ENCODE measurements at places on chromosomes 3 and 15.

DNA sequence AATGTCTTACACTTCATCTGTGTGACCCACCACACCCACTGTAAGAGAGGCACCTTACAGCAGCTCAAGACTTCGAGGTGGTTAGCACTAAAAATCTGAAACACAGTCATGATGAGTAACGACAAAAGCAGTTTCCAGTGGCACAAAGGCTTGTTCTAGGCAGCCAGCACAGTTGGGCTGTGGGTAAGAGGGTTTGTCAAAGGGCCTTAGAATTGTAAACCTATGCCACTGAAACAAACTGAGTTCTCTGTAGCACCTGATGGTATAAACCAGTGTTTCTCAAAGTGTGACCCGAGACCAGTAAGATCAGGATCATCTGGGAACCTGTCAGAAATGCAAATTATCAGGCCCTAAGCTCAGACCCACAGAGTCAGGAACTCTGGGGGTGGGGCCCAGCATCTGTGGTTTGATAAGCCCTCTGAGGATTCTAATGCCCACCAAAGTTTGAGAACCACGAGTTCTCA lies 36.5 kb downstream of the DAPK2 start:
- DNase-seq: no peak

GRCh38 chr3:145776782-145777408 lies 384.1 kb downstream of the PLOD2 start:
- DNase-seq: no peak

GRCh38 chr15:96107916-96108315 lies 222.6 kb upstream of the NR2F2 start:
- no peak for DNase-seq

DNA sequence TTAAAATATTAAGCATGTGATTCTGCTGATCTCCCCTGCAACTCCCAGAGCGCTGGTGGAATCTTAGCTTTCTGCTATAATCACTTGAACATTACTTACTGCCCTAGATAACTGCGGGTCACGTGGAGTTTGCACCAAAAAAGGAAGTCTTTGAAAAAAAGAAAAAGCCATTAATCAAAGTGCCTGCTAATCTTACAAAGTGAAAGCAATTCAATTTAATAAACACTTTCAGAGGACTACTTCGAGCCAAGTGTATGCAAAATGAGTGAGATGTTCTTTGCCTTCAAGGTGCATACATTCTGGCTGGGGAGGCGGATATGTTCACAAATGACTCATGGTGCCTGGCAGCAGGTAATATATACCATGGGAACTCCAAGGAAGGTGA lies 109.9 kb upstream of the GAP43 start:
- no peak for DNase-seq

DNA sequence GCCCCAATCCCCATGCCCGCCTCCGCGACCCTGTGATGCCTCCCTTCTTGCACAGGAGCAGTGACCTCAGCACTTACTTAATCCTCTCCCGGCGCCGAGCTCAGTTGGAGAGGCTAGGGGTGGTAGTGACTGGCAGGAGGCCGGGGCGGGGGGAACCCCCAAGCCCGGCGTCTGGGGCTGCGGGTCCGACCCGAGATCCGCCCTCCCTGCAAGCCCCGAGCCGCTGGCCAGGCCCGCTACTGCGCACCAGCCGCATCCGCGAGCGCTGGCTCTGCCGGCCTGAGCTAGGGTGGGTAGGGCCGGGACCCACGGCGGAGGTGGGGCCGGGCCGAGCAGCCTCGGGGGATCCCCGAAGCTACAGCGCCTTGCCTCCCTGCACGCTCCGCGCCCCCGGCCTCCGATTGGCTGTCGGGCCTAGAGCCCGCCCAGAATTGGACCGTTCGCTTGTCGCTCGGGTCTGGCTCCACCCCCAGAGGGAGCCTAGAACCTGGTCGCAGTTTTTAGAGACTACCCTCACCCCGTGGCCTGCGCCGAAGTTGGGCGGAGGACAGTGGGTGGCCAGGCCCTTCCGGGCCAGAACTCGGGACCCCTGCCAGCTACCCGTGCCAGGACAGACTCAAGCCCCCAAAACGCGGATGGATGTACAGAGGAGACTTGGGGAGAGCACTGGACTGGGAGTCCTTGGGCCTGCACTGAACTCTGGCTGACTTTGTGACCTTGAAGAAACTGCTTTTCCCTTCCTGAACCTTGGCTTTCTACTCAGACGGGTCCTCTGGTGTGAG lies at the start of gene C3orf18:
TSS of gene C3orf18 (minus strand) at position 362 of the 782 bp plus-strand sequence. CDS start 2,048 bp downstream, outside the sequence.
- peak; percentile 91 for DNase-seq

DNA sequence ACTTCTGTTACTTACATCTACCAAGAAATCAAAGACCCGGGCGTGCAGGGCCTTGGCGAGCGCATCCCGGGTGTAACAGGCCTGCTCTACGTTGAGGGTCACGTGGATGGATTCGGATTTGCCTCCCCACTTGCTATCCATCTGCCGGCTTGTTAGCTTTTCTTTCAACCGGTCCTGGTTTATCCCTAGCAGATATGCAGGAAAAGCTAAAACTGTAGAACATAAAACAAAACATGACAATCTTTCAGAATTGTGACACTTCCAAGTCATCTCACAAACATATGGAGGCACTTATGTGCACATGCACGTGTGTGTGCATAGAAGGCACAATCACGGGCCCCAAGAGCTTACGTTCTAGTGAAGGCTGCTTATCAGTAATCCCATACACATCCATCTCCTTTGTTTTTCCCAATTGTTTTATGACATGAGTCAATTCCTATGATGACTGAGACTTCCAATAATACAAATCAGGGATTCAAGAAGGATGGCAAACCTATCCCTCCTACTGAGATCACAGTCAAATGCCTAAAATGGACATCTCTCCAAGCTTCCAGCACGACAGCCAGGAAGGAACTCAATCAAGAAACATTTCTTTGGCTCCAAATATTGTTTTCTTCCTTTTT lies 11.3 kb downstream of the LDHAL6B start:
- DNase-seq: no peak

- peak; percentile 55 for DNase-seq
These were observed 3.5 kb upstream of the MUC4 start for GRCh38 chr3:195815169-195815771.

- no peak for DNase-seq
These were observed 155.9 kb upstream of the FEZF2 start for GRCh38 chr3:62529230-62529629.

DNA sequence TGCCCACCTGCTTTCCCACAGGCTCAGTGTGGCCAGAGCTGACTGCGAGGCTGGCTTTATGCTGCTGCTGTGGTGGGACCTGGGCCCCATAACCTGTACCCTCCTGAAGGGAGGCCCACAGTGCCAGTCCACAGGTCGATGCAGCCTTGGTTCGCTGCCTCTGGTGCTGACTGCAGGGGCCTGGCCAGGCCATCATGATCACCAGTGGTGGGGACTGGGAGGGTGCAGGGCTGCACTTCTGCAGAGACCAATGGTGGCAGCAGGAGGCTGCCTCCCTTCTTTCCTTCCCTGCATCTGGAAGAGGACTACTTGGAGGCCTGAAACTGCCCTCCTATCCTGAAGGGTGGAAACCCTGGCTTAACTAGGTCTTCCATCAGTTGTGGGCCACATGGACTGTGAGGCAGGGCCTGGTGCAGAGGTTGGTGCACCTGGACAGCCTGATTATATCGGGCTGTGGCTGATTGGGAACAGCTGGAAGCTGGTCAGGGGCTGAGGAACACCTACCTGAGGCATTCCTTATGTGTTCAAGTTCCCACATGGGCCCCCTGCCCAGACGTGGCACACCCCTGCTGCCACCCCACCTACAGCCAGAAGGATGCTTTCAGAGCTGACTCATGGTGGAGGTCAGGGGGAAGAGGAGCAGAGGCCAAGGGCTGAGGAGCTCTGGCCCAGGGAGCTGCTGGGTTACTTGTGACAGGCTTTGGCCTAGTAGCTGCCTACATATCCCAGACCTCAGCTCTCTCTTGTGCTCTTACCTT lies 29.8 kb downstream of the POMGNT2 start:
- DNase-seq: no peak

DNA sequence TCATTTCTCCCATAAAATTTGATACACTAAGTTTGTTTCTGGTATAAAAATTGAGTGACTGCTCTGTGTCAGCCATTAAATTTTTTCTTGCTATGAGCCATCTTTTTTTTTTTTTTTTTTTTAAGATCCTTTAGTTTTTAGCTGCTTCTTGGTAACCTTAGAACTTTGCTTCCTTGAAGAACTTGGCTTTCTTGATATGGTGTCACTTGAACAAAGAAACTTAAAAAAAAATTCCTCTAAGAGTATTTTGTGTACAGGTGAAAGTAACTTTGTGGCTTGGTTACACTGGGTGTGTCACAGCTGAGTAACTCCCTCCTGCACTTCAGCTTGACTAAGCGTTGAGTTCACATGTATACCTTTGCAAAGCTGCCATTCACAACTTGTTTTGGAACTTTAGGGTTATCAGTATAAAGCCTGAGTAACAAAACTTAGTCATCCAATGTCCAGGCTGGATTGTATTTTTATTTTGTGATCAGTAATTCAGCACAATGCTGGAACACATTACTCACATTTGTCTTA lies 6.5 kb downstream of the CHD2 start:
- DNase-seq: no peak

DNA sequence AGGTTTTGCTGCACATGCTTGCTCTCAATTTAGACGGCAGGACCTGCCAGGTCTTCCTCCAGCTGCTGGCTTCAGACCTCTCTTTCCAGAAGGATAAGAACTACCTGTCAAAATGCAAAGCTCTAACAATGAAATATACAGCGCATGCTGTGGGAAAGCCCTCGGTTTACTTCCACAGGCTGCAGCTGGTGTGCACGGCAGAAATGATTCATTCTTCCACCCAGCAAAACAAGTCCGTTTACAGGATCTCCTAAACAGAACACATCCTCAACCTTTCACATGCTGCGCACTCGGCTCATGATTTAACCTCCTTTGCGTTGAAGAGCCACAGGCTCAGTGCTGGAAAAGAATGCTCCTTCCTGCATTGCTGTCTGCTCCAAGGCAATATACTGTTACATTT lies 92.4 kb upstream of the WNT5A start:
- no peak for DNase-seq

DNA sequence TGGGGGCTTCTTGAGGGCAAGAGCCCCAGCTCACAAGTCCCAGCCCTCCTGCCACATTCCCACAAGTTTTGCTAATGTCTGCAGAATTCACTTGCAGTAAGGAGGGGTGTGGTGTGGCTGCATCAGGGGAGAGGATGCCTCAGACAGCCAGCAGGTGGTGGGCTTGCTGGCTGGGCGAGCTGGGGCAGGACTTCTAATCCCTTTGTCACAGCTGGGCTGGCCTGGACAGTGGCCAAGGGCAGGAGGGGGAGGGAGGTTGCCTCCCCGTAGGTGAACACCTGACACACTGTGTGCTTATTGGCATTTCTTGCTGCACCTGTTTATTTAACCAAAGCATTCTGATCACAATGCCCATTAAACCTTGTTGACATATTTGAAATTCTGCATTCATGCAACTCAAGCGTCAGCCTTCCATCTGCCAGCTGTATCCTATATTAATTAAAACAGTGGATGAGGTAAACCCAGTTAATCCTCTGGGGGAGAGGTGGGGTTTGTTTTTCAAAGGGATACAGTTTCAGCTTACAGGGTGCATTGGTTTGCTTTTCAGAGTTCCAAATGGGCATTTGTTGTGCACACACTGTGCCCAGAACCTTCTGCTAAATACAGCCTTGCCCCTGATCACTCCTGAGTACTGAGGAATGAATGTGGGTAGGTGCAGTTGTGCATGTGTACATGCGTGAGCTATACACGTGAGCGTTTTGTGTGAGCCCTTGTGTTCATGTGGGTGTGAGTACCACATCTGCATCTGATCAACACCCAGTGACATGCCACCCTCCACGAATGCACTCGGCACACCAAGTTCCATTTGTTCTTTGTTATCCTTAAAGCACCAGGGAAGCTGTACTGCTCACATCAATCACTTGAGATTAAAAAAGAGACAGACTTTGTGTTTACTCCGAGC lies 268.7 kb downstream of the XXYLT1 start:
- DNase-seq: no peak

DNA sequence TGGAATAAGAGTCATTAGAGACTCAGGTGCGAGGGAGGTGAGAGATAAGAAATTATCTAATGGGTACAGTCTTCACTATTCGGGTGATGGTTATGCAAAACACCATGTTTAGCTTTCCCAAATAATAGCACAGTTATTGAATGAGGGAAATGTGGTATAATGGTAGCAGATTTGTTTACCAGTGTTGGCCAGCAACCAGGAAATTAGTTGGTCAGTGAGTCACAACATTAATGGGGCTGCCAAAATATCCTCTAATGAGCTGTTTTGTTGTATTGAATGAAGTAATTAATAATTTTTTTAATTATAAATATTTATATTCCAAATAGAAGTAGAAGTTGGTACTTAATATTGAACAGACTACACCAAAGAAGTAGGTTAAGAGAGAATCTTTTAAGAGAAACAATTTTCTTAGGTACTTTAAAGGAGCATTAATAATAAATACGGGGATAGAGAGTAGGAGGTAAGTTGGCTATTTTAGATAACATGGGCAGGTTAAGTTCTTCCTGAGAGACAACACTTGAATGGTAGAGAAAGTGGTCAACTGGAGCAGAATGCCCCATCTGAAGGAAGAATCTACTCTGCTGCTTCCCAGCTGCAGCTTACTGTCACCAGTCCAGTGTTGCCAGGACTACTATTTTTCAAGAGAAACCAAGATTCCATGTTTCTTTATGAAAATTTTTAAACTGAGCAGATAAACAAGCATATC lies 218.8 kb downstream of the UBE2E2 start:
- no peak for DNase-seq

- DNase-seq: no peak
These were observed 35.1 kb downstream of the APBA2 start for GRCh38 chr15:28920781-28921331.

GRCh38 chr3:46102059-46102779 lies 74.9 kb upstream of the XCR1 start:
- DNase-seq: no peak

- no peak for DNase-seq
These were observed 449.0 kb downstream of the NLGN1 start for GRCh38 chr3:173846584-173846983.

DNA sequence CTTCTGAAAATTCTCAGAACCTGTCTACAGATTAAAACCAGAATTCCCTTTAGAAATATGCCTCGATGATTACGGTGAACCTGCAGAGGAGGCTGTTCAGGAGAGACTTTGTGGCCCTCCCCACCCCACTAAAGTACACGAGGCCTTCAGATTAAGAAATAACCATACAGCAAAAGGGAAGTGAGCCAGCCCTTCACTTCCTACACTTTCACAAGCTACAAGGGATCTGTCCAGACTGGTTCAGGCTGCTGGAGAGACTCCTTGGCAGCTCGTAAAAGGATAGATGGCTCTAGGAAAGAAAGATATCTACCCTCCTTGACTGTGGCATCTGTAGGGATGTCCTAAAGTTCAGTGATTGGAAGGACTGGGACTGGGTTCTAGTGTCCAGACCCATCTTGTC lies 102.6 kb downstream of the ALDH1A2 start:
- no peak for DNase-seq

- no peak for DNase-seq
These were observed at the start of gene P2RY14 for GRCh38 chr3:151278230-151278629. Gene P2RY14, minus strand, starts transcription at chr3:151278542. Its CDS starts 64,226 bp downstream, at chr3:151214316.

GRCh38 chr15:58348095-58348812 lies 83.5 kb upstream of the LIPC start:
- DNase-seq: no peak
